HTR-8/SVneo (cell line): ENCODE measurements at places on chromosomes 2 and 18.

DNA sequence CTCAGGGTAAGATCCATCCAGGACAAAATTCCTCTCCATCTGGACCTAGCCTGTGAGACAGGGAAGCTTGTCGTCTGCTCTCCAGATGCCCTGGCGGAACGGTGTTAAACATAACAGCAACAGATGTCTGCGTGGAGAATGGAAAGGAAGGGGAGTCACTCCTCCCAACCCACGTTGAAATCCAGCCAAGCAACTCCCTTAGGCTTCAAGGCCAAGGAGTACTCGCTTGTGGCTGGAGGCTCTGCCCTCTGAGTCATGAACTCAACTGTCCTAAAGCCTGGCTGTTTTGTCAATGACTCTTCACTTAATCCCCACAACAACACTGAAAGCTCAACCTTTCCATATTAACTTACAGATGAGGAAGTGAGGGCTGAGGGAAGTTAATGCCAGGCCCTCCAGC, 42.2 kb downstream of the TPO start:
- no peak for DNase-seq

GRCh38 chr2:95058989-95059641, 33.6 kb downstream of the MAL start:
- DNase-seq: no peak

DNA sequence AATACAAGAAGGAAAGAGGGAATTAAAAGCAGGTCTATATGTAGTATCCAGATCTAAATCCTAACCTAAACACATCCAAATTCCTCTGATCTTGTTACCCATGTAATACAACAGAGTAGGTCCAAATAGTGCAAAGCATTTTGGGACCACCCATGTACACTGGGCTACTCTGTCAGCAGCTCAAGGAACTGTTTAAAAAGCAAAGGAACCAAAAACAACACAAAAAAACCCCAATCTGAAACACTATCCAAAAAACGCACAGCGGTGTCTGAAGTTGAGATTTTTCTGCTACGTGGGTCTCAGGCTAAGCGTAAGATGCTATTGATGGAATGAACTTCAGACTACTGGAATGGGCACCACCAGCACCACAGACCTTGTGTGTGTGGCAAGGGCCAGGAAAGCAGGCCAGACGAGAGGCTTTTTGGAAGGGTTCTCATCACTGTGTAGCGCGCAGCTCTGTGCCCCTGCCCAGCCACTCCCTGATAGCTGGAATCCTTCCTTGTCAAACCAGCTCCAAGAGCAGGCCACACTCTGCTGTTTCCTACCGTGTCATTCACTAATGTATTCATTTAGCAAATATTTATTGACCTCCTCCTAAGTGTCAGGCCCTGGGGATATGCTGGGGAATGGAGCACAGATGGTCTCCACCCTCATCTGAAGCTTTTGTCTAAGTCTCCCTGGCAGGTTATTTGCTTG, 101.4 kb downstream of the COLEC12 start:
- DNase-seq: no peak

GRCh38 chr2:85523903-85524335, 15.0 kb upstream of the MAT2A start:
- no peak for DNase-seq

- DNase-seq: no peak
Observed at GRCh38 chr2:40723194-40723593, 271.3 kb upstream of the SLC8A1 start.

DNA sequence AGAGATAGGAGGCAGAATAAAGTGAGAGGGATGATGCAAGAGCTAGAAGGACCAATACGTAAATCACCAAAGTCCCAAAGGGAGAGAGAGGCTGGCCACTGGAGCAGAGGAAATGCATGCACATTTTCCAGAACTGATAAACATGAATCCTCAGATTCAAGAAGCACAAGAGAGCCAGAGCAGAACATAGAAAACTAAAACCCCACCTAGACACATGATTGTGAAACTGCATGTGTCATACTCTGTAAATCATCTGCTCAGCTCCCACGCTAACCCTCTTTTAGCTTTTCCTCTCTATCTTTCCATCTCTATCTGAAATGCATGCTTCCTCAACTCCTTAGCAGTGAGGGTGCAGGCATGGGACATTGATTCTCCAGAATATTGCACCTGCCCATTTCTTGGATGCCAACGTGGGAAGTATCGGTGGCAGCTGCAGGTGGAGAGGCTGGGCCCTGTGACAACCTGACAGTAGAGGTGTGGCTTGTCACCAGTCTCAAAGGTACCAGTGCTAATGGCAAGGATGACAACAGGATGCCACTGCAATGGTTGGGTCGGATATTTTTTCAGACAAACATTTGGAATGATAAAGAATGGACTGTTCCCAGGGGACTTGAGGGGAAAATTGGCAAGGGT, 89.3 kb upstream of the OTOS start:
- no peak for DNase-seq

DNA sequence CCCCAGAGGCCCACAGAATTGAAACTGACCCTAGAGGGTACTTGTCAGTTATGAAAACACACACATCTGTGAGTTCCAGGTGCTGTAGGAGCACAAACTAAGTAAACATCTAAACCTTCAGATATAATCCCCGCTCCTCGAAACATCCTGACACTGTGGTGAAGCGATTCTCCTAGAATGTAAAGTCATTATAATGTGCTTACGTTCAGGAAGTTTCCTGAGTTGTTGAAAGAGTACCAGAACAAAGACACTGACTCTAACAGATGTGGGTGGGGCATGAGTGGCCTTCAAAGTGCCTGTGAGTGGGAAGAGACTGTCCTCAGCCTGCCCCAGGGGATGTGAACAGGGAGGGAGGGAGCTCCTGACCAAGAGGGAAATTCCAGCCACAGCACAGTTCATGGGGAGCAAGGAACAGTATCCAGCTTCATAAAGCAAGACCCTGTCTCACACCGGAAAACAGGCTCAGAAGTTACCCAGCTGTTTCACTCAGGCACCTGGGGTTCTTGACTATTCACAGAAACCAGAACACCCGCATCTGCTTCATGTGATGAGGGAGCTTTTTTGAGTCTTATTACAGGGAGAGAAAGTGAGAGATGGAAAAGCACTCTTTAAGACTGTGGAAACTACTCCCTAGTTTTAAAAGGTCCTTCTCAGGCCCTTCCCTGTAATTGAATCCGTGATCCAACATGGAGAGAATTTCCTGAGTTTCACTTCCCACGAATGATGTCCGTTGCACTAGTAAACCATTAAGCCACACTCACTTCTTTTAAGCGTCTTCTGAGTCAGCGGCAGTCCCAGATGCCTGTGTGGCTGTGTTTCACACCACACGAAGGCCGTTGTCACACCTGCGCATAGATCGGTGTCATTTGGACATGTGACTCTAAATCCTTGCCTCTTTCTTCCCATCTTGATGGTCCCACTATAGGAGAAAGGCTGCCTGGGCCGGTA, 88.6 kb upstream of the EML6 start:
- DNase-seq: peak; percentile 67

DNA sequence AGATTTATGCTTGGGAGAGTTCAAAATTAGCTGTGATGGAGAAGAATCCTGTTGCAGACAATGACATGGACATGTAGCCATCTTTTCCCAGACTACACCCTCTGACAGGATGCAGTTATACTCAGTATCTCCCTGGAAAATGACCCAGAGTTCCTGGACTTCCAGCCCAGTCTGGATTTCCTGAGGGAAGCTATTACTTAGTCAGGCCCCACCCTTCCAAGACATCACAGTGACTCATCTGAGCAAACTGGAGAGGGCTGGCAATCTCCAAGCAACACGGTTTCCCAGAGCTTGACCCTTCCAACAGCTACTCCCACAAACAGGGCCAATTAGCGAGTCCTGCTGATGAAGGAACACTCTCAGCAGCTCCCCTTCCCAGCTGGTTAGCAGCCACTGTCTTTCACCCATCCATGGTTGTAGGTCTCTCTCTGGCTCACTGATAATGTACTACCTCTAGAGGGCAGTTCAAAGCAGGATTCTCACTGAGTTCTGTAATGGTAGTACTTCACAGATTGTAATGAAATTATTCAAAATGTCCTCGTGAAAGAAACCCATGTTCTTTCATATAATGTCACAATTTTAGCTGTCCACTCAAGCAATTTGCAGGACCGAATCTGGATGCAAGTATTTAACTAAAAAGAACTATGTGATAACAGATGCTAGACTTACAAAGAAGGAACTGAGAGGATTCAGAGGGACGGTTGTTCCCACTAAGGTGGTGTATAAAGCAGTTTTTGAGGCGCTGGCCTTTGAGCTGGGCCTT, 110.2 kb downstream of the MDH1 start:
- DNase-seq: peak; percentile 56

GRCh38 chr2:227653419-227653818, 13.2 kb upstream of the SCYGR5 start:
- DNase-seq: peak; percentile 6

GRCh38 chr2:219041252-219041651, at the start of gene CFAP65:
TSS of gene CFAP65 (minus strand) at chr2:219041516. CDS start at chr2:219039048, 2,468 bp downstream.
- DNase-seq: no peak

GRCh38 chr18:63112706-63113105, 206.9 kb downstream of the BCL2 start:
- no peak for DNase-seq

DNA sequence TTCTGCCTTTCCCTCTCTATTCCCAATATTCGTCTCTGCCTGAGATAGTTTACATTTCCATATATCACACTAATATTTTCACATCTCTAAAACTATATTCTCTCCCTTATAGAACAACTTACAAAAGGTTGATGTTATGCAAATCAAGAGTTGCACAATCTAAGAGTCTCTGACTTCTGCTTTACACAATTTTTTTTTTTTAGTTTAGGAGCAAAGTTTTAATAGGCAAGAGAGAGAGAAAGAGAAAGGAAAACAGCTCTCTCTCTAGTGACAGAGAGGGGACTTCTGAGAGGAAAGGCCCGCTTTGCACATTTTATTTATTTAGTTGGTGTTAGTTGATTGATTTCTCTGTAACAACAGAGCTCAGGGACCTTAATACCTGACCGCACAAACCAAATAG, 380.2 kb downstream of the TXNL1 start:
- DNase-seq: no peak

DNA sequence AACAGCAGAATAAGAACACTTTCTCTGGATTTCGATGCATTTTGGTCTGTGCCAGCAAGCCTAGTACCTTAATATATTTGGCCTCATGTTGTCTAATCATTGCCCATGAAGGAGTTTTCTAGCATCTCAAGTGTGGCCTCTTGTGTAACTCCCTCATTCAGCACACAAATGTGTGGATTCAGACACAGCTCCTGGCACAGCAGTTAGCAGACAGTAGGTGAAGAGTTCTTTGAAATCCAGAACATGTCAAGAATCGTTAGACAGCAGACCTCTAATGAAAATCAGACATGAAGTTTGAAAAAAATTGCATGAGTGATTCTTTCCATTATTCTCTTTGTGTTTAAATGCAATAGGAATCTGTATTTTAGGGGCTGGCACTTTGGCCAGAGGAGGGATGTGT, 177.0 kb downstream of the FMNL2 start:
- DNase-seq: no peak

GRCh38 chr18:76489081-76489480, 6.0 kb downstream of the ZNF516 start:
- DNase-seq: no peak

DNA sequence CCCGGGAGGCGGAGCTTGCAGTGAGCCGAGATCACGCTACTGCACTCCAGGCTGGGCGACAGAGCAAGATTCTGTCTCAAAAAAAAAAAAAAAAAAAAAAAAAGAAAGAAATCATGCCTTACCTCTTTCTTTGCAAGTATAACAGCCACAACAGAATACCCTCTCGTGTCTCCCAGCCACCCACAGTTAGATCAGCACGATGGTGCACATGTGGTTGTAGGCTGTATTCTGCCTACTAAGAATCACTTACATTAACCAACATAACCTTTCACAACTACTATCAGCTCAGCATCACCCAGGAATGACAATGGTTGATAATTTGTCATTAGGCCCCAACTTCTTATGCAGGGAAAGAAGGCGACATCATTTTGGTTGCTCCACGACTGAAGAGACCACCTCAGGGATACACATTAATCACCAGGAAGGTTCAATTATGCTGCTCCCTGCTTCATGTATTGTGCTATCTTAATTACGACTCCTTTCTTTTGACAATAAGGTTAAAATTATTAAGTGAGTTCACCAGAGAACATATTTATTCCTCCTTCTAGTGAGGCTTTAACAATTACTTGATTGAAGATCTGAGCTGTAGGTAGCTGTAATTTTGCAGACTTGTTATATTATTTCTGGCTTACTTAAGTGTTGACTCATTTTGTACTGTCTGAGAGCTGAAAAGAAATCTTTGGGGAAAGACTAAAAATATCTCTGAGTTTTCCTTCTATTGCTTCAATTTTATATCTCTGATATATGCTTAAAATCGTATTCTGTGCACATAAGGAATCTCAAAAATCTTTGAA, 120.1 kb downstream of the LRP1B start:
- DNase-seq: no peak

GRCh38 chr2:31992025-31992579, 18.7 kb downstream of the MEMO1 start:
- no peak for DNase-seq

DNA sequence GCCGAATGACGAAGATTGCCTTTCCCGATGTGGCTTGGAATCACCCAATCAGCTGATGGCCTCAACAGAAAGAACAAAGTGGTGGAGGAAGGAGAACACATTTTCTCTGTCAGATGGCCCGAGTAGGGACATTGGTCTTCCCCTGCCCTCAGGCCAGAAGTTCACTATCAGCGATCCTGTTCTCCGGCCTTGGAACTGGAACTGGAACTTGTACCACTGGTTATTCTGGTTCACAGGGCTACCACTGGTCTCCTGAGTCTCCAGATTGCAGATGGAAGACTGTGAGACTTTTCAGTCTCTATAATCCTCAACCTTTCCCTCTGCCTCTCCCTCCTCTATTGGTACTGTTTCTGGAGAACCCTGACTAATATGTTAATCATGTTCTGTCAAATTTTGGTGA, 180.4 kb downstream of the ANKRD30B start:
- DNase-seq: no peak

DNA sequence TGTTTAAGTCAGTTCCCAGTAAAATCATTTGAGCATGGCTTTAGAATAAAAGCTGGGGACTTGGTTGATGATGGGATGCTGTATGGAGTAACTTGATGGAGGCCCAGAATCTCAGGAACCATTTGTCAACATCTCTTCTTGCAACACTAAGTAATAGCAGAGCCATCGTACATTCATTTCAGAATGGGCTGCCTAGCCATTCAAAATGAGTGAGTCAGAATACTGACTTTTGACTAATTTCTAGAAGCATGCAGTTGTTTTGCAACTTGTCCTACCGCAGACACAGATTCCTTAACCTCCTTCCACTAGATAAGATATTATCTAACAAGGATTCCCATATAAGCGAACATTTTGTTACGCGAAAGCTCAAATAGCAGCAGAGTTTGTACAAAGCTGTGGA, 229.5 kb downstream of the CNTNAP5 start:
- no peak for DNase-seq

DNA sequence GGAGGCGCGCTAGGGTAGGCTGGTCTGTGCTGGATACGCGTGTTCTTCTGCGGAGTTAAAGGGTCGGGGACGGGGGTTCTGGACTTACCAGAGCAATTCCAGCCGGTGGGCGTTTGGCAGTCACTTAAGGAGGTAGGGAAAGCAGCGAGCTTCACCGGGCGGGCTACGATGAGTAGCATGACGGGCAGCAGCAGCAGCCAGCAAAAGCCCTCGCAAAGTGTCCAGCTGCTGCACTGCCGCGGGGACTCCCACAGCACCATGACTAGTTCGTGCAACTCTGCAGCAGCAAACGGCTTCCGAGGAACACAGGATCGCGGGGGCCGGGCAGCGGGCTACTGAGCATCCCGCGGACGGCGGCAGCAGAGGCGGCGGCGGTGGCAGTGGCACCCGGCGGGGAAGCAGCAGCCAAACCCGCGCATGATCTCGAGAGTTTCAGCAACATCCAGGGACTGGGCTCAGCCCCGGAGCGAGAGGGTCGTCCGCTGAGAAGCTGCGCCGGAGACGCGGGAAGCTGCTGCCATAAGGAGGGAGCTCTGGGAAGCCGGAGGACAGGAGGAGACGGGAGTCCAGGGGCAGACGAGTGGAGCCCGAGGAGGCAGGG, 368 bp downstream of the TMEFF2 start:
- peak; percentile 31 for DNase-seq
